ENCODE measurements at places on chromosomes 13 and 19. TPM values are rescaled to one million over a fixed set of nuclear protein-coding genes. Genes with fewer than 3 reads are reported as not detected.

- no peak for DNase-seq
Measured at GRCh38 chr19:30096596-30097370, 154.7 kb downstream of the URI1 start.

- no peak for DNase-seq
Measured at GRCh38 chr19:9308091-9308770, 1.4 kb downstream of the ZNF699 start.

- no peak for DNase-seq
Measured at GRCh38 chr13:102651892-102652291, 43.0 kb downstream of the METTL21C start.

DNA sequence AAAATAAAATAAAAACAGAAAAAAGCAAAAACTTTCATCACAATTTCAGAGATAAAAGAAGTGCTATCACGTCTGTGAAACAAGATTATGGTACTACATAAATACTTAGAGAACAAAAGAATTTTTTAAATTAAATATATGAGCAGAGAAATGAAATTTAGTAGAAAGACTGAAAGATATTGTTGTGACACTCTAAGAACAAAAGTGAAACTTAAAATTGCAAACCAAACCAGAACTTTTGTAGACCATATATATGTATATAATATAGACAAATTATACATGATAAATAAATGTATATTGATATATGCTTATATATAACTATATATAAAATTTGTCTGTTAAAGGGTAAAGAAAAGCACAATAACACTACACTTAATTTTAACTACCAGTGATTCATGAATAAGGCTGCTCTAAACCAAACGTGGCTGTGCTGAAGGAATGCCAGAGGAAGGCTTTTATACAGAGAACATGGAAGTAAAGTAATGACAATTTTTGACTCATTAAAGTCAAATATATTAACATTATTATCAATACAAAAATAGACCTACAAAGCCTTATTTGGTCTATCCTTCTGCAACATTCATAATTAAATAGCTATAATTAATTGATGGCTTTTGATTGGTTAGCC, 1516.7 kb upstream of the PCDH20 start:
- no peak for DNase-seq

DNA sequence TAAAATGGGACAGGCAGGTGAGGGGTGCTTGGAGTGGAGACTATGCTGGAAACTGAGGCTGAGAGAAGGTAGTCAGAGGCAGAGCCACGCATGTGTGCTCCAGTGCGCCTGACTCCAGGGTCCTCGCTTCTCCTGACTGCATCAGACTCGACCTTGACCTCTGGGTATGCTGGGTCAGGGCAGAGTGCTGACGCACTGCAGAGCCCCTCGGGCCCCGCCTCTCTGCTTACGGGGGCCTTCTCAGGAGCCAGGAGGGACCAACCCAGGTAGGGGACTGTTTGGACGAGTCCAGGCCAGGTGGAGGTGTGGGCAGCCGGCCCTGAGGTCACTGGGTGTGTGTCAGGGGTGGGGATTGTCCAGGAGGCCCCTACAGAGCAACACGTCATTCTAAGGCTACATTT, 22.9 kb upstream of the SLC7A10 start:
- no peak for DNase-seq

GRCh38 chr13:99196466-99197116, 4.1 kb upstream of the UBAC2 start:
- DNase-seq = no peak

DNA sequence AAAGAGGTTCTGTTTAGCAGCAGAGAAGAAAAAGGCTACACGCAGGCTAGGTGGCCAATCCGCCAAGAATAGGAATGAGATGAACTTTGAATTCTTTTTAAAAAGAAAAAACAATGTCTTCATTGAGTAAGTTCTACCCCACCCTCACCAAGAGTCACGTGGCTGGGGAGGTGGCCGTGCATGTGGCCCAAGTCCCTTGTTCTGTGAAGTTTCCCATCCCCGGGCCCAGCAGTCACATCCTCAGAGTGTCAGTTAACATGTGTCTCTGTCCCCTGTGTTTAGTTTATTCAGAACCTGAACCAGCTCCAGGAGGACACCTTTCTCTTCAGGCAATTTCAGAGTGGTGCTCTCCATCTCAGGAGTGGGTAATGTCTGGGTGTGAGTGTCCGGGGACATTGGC, 57.1 kb upstream of the MCF2L start:
- no peak for DNase-seq

DNA sequence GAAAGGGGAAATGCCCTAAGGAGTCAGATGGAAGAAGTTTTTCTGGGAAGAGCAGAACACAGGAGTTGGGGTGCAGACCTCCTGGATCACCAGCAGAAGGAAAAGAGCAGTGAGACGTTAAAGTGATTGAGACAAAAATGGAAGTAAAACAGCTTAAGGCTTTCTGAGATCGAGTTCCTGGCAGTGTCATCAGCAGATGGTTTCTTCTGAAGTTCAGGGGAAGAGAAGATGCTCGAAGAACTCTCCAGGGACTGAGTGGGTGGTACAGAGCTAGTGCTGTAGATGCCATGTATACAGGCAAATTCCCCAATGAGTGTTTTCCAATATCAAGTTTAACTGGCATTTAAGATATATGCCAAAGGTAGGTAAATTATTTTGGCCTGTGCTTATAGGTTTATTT, 272.2 kb upstream of the KLF12 start:
- no peak for DNase-seq

- DNase-seq = no peak
Measured at GRCh38 chr19:5271145-5271544, 69.5 kb downstream of the PTPRS start.

DNA sequence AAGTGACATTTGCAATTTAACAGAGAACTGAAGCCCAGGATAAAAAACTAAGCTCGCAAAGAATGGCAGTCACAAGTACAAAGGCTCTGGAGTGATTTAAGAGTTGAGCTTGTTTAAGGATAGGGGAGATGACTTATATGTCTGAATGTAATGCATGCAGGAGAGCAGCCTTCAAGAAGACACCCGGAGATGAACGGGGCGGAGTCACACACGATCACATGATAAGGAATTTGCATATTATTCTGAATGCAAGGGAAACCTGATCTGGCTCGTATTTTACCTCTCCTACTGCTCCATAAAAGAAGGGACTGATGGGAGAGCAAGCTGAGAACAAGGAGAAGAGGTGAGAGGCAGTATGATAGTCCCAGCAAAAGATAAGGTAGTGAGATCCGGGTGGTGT, 12.9 kb downstream of the TBC1D4 start:
- DNase-seq = no peak

- DNase-seq = no peak
Measured at GRCh38 chr13:107295416-107296140, 727.6 kb upstream of the ARGLU1 start.

The GNG8 gene
- total RNA-seq = not detected

The RASIP1 gene
- 70.1 TPM for total RNA-seq

The CGB3 gene
- not detected for total RNA-seq

The MEIOSIN gene
- total RNA-seq = not detected

The ZNF208 gene
- total RNA-seq = not detected

The VAV1 gene
- not detected for total RNA-seq
